ENCODE measurements at places on chromosomes 12 and 14. TPM values are rescaled to one million over a fixed set of nuclear protein-coding genes. Genes with fewer than 3 reads are reported as not detected.

KLRD1 gene
- 0.81 TPM for total RNA-seq

GPR84 gene
- total RNA-seq = 0.32 TPM

NTN4 gene
- 4.8 TPM for total RNA-seq

DNAI7 gene
- 1.5 TPM for total RNA-seq

TPH2 gene
- total RNA-seq = not detected

KRT82 gene
- not detected for total RNA-seq

OAS2 gene
- total RNA-seq = 0.22 TPM

PLEKHH1 gene
- total RNA-seq = 21.4 TPM

FAM90A1 gene
- 0.09 TPM for total RNA-seq

USP15 gene
- total RNA-seq = 50.9 TPM

SYT1 gene
- total RNA-seq = 15.3 TPM

TSPAN8 gene
- total RNA-seq = not detected

PMEL gene
- 3.6 TPM for total RNA-seq

CCDC196 gene
- not detected for total RNA-seq

ADCY4 gene
- total RNA-seq = 3.4 TPM

SAMD15 gene
- 2.0 TPM for total RNA-seq

OVCH1 gene
- not detected for total RNA-seq

ANKRD33 gene
- 0.27 TPM for total RNA-seq

TPPP2 gene
- total RNA-seq = 0.47 TPM

TMTC1 gene
- 0.91 TPM for total RNA-seq

TMEM260 gene
- total RNA-seq = 32.6 TPM

AQP6 gene
- 0.16 TPM for total RNA-seq

Measured in mesothelial cell of epicardium (in vitro differentiated cells).